ENCODE measurements at places on chromosomes 3 and 15. TPM values are rescaled to one million over a fixed set of nuclear protein-coding genes. Genes with fewer than 3 reads are reported as not detected.

DNA sequence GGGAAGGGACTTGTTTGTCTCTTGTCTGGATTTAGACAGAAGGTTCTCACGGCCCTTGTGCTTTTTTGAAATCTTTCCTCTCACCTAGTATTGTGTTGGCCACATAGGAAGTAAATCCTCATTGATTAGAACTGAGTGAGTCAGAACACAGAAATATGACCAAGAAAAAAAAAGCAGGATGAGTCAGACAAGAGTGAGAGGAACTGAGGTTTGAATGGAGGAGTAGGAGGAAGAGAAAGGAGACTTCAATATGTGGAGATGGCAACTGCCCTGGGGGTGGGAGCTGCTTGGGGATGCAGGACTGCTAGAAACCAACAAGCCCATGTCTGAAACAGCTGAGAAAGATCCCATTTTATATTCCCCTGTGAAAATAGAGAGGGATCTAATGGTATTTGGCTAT, 194.1 kb upstream of the ZBTB20 start:
- peak; percentile 97 for DNase-seq

CLDN16 gene
- total RNA-seq, result not detected

- peak; percentile 63 for DNase-seq
Observed at GRCh38 chr15:69593981-69594966, 141.7 kb downstream of the RPLP1 start.

DNA sequence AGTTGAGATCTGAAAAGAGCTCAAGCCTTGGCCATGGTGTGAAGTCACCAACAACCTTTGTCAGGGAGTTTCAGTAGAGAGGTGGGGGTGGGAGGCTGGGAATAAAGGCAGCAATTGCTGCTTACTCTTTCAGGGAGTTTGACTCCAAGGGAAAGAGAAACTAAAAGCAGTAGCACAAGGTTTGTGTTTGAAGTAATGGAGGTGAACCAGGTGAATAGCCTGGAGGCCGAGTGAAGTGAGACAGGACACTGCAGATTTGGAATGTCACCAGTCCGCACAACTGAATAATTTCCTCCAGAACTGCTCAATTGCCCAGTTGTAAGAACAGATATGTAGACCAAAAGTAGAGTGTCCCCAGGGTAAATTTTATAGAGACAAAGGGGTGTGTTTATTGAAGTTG, 44.1 kb downstream of the CD86 start:
- DNase-seq, result no peak

GOLGA8N gene
- total RNA-seq, result 0.80 TPM

- peak; percentile 36 for DNase-seq
Observed at GRCh38 chr3:73546961-73547360, 77.8 kb downstream of the PDZRN3 start.

LMAN1L gene
- not detected for total RNA-seq

GRCh38 chr3:134487406-134487805, 1.5 kb downstream of the CEP63 start:
- peak; percentile 30 for DNase-seq

DNA sequence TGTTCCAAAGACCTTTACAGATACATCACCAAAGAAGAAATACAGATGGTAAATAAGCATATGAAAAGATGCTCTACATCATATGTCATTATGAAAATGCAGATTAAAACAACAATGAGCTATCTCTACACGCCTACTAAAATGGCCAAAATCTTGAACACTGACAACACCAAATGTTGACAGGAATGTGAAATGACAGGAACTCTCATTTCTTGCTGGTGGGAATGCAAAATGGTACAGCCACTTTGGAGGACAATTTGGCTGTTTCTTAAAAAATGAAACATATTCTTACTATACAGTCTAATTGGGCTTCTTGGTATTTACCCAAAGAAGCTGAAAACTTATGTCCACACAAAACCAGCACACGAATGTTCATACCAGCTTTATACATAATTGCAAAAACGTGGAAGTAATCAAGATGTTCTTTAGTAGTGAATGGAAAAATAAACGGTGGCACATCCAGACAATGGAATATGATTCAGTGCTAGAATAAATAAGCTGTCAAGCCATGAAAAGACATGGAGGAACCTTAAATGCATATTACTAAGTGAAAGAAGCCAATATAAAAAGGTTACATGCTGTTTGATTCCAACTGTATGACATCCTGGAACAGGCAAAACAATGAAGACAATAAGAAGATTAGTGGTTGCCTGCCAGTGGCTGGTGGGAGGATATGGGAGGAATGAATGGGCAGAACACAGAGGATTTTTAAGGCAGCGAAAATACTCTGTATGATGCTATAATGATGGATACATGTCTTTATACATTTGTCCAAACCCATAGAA, 81.3 kb upstream of the NEDD4 start:
- no peak for DNase-seq

IQCB1 gene
- total RNA-seq, result 28.8 TPM

DNA sequence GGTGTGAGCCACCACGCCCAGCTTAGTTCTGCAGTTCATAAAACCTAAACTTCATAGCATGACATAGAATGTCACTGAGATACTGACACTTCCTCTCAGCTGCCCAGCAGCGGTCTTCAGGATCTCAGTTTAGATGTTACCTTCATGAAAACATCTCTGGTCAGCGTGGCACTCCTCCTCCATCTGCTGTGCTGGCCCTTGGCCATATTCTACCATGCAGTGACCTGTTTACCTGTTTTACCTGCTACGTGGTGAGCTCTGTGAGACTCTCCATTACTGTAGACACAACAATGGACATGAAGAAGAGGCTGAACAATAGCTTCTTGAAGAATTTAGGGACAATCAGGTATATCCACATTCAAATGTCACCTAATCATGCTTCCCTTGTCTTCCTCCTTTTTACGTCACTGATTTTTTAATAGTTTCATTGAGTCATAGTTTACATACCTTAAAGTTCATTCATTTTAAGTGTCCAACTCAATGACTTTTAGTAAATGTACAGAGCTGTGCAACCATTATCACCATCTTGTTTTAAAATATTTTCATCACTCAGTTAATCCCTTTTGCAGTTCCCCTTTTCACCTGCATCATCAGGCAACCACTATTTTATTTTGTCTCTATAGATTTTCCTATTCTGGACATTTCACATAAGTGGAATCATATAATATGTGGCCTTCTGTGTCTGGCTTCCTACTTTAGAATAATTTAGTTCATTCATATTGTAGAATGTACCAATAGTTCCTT, 32.2 kb upstream of the PTPN23 start:
- DNase-seq, result no peak

GRCh38 chr3:4071481-4072184, 231.5 kb upstream of the SETMAR start:
- DNase-seq, result peak; percentile 7

ADAMTS17 gene
- total RNA-seq, result not detected

C2CD4A gene
- not detected for total RNA-seq

DNA sequence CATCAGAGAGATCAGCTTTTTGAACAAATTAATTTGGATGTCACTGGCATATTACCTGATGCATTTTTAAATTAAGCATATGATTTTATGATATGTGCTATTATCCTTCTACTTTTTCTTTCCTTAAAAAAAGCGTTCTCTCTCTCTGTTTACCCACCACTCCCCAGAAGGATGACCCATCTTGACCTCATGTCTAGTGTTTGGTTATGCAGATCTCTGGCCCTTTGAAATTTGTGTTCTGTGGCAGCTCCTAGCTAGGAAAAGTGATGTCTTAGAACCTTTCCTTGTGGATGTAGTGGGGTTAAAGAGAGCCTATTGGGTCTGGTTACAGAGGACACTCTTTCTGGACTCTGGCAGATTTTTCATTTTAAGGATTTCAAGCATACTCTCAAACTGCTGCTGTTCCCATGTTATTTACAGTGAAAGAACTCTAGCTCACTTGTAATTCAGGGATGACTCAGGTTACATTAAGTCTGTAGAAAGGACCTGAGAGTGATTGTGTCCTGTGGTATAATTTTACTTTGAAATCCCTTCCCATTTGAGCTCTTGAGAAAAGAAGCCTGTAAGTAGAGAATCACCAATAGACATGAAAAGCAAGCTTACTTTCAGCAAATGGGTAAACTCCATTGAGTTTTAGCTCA, 23.8 kb downstream of the ARHGEF26 start:
- DNase-seq, result peak; percentile 28

CSTA gene
- total RNA-seq, result 1.7 TPM

- peak; percentile 78 for DNase-seq
Observed at GRCh38 chr3:51982352-51982837, 940 bp upstream of the ACY1 start.

- no peak for DNase-seq
Observed at GRCh38 chr3:166274351-166275023, 437.3 kb upstream of the BCHE start.

PLA2G4E gene
- 0.07 TPM for total RNA-seq

MBD4 gene
- total RNA-seq, result 26.0 TPM

ICE2 gene
- total RNA-seq, result 13.5 TPM

Measured in HT1080 (cell line).